ENCODE measurements at places on chromosomes 3 and 15.
A peak's percentile ranks its signal among the peaks of the same experiment; 100 is the strongest.

DNA sequence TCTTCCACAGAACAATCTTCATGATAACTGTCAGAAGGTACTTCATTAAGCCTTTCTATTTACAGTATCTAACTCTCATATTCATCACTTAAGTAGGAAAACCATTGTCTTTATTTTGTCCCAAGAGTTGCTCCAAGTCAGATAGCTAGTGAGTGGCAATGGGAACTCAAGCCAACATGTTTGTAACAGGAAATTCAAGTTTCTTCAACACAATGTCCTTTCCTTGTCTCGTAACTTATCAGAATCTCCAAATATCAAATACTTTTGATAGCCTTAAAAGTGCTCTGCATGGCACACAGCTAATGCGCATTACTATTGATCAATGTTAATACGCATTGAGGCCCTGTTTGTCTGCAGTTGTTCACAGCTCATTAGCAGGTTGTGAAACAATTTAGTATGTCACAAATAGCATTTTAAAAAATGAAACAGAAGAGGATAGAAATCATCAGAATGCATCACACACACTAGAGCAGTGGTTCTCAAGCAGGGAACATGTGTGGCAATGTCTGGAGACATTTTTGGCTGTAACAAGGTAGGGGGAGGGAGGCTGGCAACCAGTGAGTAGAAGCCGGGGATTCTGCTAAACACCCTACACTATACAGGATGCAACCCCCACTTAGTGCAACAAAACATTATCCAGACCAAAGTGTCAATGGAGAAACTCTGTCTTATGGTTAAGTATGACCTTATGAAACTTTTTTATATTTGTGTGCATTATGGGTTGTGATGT lies 27.5 kb downstream of the BTLA start:
- no peak for DNase-seq

GRCh38 chr3:194346621-194347020 lies 4.5 kb downstream of the CPN2 start:
- no peak for DNase-seq

- no peak for DNase-seq
Measured at GRCh38 chr3:128804017-128804810, 75.2 kb upstream of the ACAD9 start.

DNA sequence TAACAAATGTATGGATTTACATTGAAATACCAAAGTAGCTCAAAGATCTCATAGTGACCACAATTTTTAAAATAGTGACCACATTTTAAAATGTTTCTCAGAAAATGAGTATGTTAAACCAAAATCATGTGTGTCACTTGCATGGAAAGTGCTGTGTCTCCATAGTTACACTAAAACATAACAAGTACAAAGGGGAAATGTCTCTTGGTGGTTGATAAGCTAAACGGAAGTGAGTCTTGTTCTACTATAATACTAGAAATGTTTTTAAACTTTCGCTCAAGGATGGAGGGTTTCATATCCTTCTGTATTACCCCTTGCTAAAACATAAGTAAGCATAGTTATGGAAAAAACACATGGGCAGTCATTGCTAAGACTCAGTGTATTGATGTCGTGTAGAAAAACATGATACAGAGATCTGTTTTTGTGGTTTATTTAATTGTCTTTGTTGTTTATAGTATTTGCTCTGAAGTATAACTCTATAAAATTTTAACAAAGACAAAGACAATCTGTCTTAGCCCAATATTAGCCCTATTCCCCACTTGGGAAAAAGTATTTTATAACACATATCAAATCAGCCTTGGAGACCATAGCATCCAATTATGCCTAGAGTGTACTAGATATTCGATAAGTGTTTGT lies 27.0 kb upstream of the DENND4A start:
- DNase-seq = no peak

DNA sequence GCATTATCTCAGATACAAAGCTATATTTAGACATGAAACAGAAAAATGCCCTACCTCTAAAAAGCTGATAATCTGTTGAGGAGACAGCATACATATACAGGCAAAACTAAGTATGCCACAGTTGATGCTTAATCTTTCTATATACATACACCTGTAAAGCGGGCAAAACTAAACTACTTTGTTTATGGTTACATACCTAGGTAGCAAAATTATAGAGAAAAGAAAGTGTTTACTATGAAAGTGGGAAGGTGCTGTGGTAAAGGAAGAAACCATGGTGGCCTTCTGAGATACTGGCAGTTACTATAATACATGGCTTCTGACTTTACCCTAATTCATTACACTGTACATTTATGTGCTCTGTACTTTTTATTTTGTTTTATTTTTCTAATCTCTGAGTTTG lies 36.0 kb upstream of the NR1I2 start:
- DNase-seq = no peak

- DNase-seq = no peak
Measured at GRCh38 chr15:40836020-40836419, 7.5 kb upstream of the PPP1R14D start.

DNA sequence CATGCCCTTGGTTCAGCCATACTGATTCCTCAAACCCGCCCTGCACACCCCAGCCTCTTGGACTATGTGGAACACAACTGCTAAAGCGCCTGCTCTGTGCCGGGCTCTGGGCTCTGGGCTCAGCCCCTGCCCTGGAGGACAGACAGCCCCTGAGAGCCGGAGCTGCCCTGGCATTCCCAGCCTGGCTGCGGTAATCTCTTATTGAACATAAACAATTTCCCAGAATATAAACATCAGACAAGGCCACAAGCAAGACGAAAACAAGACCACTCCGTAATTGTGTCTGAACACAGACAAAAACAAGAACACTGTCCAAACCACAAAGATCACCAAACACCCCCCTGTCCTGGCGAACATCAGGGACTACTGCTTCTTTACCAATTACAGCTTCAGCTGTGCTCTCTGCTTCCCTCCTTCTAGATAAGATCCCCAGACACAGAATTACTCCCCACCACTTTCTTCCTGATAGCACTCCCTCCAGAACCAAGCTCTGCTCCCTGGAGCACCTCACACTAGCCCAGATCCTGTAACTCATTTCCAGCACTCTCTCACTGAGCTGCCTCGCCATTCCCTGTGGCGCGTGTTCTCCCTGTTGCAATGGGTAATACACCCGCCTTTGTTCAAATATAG lies 57.1 kb upstream of the TLE3 start:
- DNase-seq = no peak

DNA sequence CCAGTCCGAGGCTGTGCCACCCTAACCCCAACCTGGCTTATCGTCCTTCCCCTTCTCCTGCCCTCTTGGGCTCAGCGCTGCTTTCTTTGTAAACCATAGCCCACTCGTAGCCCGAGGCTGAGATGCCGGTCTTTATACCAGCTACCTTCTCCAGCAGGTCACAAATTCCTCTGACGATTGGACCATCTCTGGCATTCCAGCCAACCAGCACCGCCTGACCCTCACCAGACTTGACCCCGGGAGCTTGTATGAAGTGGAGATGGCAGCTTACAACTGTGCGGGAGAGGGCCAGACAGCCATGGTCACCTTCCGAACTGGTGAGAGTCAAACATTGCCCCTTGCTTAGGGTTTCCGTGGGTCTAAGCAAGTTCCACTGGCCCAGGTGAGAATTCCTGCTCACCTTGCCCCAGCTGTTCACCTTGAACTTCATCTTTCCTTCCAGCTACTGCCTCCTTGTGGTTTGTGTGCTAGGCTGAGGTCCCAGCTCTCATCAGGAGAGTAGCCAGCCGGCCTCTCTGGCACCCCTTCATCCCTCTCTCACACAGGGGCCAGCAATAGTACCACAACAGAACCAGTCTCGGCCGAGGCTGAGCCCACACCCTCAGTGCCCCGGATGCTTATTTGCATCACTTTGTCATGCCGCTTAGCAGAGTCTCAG lies 66.7 kb downstream of the BOC start:
- no peak for DNase-seq

- no peak for DNase-seq
Measured at GRCh38 chr15:74812533-74812932, at the start of gene LMAN1L. Gene LMAN1L (plus strand): TSS chr15:74812835. CDS start chr15:74812855, 20 bp downstream.

GRCh38 chr3:85574006-85574705 lies 615.4 kb downstream of the CADM2 start:
- DNase-seq = peak; percentile 63

GRCh38 chr3:118868051-118868450 lies 166.6 kb downstream of the IGSF11 start:
- DNase-seq = no peak

DNA sequence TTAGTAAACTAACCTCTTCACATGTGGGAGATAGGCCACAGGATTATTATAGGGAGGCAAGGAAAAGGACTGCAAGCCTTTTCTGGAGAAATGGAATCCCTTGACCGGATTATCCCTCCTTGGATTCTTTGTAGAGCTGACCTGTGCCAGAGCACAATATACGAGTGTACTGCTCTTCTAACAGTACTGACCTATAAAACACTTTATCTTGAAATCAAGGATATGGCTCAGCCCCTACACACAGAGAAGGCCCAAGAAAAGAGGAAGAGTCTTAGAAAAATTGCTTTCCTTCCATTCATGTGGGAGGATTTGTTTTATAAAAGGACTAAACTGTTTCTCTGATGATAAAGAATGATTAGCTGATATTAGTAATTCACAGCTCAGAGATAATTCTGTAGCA lies 42.2 kb downstream of the DMXL2 start:
- DNase-seq = no peak
